ENCODE measurements at places on chromosomes 3 and 15.

GRCh38 chr15:93129702-93130488, 40.9 kb upstream of the RGMA start:
- DNase-seq: no peak

- DNase-seq: peak; percentile 7
These were observed 125.0 kb downstream of the CHSY1 start for GRCh38 chr15:101126618-101127505.

DNA sequence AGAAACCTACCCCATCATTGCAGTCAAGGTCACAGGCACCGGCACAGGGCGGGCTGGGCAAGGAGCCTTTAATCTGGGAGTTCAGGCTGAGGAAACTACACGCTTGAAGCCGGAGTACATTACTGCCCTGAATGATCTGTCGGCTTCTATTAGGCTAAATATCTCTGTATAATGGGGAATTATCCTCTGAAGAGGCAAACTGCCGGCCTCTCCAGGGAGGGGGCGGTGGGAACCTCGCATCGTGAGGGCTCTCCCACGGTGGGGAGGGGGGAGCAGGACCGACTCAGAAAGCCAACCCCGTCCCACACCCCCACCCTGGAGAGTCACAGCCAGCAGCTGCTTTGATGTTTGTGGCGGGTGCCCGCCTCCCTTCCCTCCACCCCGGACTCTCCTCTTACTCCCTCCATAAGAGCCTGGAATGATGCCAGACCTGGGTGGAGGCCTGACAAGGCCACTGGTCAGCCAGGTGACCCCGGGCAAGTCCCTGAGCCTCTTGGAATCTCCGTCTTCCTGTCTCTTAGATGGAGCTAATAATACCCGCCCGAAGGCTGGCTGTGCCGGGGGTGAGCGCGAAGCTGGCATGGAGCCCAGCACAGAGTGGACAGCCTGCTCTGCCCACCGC, 63.4 kb upstream of the LINGO1 start:
- no peak for DNase-seq

GRCh38 chr15:77104155-77104554, 33.2 kb upstream of the TSPAN3 start:
- no peak for DNase-seq

GRCh38 chr3:152379415-152380042, 110.8 kb downstream of the MBNL1 start:
- no peak for DNase-seq

- DNase-seq: no peak
These were observed 8.8 kb downstream of the TMEM40 start for GRCh38 chr3:12750223-12750622.

DNA sequence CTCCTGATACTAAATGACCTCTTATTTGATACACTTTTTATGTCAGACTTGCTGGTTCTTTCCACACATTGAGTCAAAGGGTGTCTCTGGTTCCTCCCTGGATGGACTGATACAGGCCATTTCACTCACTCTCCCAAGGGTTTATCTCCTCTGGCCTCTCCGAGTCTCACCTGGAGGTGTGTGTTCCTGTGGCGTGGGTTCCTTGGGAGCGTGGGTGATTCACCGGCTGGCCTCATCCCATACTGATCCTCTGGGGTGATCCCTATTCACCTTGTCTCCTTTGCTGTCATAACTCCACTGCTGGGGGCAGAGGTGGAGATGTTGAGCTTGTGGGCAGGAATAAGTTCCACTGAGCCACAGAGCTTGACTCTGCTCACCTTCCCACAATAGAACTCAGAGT, 61.1 kb downstream of the ST6GAL1 start:
- no peak for DNase-seq

DNA sequence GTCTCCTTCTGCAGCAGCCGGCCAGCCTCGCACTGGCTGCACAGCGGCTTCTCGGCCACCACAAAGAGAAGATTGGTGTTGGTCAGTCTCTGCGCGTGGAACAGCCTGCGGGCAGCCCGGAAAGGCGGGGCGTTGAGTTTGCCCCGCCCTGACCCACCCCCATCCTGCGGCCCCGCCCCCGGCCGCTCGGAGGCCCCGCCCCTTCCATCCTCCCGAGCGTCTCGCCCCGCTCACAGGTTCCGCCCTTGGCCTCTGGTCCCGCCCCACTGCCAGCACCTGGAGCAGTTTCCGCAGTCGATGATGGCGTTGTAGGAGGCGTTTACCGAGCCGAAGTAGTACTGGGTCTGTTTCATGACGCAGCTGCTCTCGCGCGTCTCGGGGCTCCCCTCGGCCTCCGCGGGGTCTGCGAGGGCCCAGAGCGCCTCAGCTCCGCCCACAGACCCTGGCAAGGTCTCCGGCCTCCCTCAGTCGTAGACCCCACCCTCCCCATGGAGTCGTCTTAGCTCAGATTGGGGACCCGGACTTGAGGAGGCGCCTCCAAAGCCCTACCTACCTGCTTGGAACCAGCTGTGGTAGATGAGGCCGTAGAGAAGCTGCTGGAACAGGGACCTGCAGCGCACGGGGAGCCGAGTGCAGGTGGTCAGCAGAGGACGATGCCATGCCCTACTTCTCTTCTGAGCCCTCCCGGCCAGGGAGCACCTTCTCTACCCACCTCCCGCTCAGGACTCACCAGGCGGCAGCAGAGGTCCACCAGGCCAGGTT, 5.9 kb upstream of the TMEM115 start:
- peak; percentile 97 for DNase-seq

DNA sequence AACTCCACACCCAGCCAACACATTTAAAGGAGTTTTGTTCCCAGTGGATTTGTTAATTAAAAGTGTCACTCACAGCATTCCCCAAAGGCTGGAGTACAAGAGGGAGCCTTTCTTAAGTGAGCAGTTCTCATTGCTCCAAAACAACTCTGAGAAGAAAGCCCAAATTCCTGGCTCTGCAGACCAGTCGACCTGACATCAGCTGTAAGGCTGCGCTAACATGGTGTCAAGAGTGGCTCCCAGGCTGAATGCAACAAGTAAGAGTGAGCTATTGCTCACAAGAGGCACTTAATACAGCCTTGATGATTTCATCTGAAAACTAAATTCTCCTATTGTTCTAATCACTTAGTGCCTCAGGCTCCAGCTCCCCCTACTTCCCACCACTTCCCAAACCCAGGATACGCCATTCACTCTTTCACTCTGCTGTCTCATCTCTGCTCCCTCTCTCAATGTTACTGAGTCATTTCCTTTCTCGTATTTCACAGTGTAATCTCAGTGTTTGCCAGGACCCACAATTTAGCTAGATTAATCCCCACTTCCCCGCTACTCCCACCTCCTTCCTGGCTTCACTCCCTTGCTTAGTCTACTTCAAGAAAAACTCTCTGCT, 81.8 kb downstream of the WWTR1 start:
- DNase-seq: no peak

DNA sequence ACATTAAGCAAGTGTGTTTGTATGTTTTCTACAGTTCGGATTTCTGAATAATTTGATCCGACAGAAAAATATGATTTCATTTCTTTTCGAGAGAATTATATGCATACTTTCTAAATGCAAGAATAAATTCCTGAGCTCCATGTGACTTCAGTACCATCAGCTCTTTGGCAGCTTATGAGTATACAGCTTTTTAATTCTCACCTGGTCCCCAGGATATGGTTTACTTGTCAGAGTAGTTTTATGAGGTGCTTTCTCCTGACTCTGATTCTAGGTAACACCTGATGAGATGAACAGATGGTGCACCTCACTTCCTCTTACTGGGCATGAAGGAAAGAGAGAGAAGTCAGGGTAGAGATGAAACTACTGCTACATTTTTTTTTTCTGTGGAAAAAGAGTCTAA, 3.1 kb downstream of the HGD start:
- DNase-seq: no peak

DNA sequence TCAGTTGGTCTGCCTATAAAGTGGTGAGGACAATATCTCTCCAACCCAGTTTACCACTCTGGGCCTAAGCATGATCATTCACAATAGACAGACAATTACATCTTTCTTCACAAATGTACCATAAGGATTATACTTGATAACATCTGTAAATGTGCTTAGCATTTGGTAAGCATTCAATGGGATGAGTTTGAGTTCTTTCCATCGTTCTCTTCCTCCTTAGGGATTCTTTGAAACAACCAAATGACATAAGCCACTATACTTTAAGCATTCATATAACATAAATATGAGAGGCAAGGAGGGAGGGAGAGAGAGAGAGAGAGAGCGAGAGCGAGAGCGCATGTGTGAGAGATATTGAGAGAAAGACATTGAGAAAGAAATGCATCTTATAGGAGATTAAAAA, 303.3 kb upstream of the CBLB start:
- no peak for DNase-seq

GRCh38 chr3:133238015-133238414, 161.8 kb upstream of the BFSP2 start:
- no peak for DNase-seq

DNA sequence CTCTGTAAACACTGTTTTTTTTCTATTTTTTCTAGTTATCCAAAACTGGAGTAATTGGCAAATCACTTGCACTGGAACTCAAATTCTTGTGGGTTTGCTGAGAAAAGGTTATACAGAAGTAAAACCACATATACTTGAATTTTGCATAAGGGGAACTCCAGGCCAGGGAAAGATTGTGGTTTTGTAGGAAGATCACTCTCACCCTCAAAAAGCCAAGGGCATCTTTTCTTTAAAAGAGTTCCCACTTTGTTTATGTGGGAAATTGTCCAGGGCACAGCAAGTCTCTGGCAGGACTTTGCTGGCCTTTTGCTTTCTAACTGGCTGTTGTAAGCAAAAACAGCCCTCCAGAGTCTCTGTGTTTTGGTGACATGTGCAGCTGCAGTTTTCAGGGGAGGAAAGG, 340.3 kb upstream of the RBMS3 start:
- peak; percentile 14 for DNase-seq

DNA sequence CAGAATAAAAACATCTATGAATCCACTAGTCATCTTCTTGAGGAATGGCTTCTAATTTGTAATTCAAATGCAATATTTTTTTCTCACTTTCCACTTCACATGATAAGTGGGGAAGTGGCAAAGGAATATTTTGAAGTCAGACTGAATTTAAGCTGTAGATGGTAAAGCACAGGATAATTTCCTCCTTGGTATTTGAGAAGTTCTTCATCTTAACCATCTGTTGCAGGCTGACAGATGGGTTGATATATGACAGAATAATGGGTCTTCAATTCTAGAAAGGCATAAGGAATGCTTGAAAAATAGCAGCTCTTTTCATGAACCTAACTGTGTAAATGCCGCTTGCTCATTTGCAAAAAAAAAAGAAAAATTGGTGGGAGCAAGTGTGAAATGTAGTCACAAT, 66.5 kb upstream of the SNTN start:
- no peak for DNase-seq

DNA sequence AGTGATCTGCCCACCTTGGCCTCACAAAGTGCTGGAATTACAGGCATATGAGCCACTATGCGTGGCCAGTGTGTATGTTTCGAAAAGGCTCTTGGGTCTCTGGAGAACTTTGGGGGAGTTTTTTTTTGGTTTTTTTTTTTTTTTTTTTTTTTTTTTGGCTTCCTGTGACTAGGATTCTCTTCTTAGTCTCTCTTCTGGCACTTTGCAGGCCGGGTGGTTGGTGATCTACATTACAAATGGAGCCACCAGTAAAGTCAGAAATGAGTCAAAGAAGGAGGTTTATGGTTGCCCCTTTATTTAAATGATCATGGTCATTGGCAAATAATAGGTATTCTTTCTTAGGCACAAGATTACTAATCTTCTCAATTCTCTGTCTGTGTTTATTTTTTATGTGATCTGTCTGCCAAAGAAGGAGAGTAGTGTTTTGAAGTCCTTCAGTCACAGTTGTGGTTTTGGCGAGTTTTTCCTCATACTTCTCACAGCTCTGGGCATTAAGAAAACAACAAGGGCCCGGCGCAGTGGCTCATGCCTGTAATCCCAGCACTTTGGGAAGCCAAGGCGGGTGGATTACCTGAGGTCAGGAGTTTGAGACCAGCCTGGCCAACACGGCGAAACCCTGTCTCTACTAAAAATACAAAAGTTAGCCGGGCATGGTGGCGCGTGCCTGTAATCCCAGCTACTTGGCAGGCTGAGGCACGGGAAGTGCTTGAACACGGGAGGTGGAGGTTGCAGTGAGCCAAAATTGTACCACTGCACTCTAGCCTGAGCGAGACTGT, 38.3 kb downstream of the PDE8A start:
- no peak for DNase-seq

DNA sequence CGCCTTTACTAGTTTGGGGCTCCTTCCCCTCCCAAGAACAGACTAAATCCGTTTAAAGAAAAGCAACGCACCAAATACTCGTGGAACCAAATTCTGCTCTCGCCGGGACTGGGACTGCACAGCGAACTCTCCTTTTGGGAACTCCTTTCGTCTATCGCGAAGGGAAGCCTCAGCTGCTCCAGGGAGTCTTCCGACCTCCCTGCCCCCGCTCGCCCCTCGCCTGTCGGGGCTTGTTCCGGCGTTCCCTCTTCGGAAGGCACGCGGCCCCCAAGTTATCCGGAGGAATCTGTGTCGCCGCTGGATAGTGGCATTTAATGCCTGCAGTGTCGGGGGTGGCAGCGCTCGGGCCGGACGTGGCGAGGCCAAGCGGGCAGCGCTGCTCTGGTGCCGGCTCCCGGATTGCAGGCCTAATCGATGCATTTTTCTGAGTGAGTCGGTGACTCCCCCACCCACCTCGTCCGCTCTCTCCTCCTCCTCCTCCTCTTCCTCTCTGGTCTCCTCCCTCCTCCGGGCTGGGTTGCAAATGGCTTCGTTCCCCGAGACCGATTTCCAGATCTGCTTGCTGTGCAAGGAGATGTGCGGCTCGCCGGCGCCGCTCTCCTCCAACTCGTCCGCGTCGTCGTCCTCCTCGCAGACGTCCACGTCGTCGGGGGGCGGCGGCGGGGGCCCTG, at the start of gene TRIM71:
TSS of gene TRIM71 (plus strand) at position 440 of the 671 bp plus-strand sequence. CDS start at position 524, 84 bp downstream.
- DNase-seq: no peak

GRCh38 chr15:90413411-90414379, 25.7 kb downstream of the IQGAP1 start:
- no peak for DNase-seq

DNA sequence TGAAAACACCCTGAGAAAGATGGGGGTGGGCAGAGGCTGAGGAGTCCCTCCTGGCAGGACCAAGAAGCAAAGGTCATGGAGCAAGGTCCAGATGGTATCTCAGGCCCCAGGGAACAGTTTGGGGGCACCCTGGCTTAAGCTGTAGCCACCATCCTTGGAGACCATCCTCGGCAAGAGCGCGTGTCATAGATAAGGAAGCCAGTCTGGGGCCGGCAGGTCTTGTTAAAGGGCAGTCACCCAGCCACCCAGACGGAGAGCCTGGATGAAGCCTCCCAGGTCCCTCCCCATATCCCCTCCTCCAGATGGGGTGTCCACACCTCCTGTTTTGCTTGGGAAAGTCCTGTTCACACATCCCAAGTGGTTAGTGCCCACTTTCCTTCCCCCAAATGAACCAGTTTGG, 191.1 kb downstream of the KLF13 start:
- DNase-seq: no peak

GRCh38 chr3:193850084-193850619, 257.1 kb downstream of the OPA1 start:
- no peak for DNase-seq

- DNase-seq: no peak
These were observed 1280.9 kb downstream of the NSUN3 start for GRCh38 chr3:95343767-95344166.

- DNase-seq: no peak
These were observed 218.2 kb upstream of the SGO1 start for GRCh38 chr3:20403986-20404740.

- no peak for DNase-seq
These were observed 165.6 kb downstream of the APBA2 start for GRCh38 chr15:29051422-29051821.

- no peak for DNase-seq
These were observed 43.4 kb upstream of the GPD1L start for GRCh38 chr3:32062950-32063582.

GRCh38 chr15:38482572-38482971, 28.6 kb downstream of the FAM98B start:
- DNase-seq: peak; percentile 26
